ENCODE measurements at places on chromosomes 13 and 19.

DNA sequence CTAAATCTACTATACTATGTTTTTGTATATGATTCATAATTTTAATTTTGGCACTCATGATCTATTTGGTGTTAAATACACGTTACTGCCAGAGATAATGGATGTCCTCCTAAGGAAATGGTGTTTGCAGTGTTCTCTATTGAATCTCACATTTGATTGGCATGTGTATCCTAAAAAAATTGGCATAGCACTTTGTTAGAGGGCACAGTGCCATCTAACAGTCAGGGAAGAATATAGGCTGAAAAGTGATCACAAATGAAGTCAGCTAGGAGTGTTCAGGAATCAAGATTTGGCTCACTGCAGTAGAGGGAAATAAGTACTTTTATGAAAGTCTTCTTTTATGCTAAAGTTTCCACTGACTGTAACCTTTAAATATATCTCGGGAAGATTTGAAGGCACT lies 624.6 kb downstream of the GPC6 start:
- no peak for DNase-seq

GRCh38 chr19:3443840-3444694 lies 36.3 kb downstream of the SMIM24 start:
- no peak for DNase-seq

DNA sequence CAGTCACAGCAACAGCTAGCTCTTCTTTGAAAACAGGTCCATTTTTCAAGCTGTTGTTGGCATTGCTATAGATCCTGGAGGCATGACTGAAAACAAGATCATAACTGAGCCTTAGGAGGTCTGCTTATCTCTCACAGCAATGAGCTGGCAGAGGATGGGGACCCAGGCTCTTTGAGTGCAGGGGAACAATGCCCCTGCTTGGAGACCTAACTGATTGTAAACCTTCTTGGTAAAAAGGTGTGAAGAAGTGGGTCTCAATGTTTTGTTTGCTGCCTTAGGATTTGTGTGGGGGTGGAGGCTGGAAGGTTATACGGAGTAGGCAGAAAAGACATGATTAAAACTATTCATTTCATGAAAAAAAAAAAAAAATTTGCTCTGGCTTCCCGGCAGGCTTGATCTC lies 94.6 kb downstream of the EFNB2 start:
- no peak for DNase-seq

DNA sequence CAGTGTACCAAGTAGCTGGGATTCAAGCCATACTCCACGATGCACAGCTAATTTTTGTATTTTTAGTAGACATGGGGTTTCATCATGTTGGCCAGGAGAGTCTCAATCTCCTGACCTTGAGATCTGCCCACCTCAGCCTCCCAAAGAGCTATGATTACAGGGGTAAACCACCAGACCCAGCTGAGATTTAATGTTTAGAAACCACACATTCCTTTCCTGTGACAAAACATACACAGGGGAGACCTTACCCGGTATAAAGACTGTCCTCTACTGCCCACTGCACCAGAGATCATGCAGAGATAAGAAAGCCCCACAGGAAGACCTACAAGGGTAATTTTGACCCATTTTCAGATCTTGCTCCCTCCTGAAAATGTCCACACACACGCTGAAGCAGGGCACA lies 22.8 kb upstream of the ZNF83 start:
- no peak for DNase-seq

DNA sequence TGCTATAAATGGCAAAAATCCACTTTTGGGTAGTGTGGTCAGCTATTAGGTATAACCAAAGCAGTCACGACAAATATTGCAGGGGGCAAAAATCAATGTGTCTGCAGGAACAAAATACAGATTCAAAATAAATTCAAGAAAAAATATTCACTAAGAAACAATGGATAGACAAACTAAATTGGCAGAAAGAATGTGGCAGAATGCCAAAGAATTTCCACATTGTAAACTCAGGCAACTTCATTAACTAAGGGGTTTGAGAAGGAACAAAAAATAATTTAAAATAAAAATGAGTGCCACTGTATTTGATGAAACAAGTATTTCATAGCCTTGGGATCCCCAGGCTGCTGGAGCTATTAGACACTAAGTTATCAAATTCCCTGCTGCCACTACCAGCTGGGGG lies 193.1 kb downstream of the VWA8 start:
- no peak for DNase-seq

Measured in CD8-positive, alpha-beta memory T cell (primary cell).